ENCODE measurements at places on chromosomes 2 and 18. TPM values are rescaled to one million over a fixed set of nuclear protein-coding genes. Genes with fewer than 3 reads are reported as not detected.

The ATAD2B gene
- total RNA-seq = 10.9 TPM

The VWA3B gene
- not detected for total RNA-seq

The CNPPD1 gene
- total RNA-seq = 38.7 TPM

The IRS1 gene
- 2.6 TPM for total RNA-seq

The POTEC gene
- not detected for total RNA-seq

The SERPINB3 gene
- total RNA-seq = not detected

The CYRIA gene
- 2.8 TPM for total RNA-seq

- peak within 1 kb of the TSS; percentile 85 for H3K4me3 ChIP-seq
- peaks cover 54% of the 10 kb centered on the region for H3K4me1 ChIP-seq
- no peaks in the 10 kb centered on the region for H3K27me3 ChIP-seq
- peaks cover 25% of the 10 kb centered on the region for H3K36me3 ChIP-seq
- DNase-seq = peak; percentile 87
Measured at GRCh38 chr2:162318328-162319180, at the start of gene IFIH1. IFIH1 (minus strand) TSS chr2:162318684; CDS start chr2:162318307, 377 bp downstream.

- no peak overlapping the region for H3K4me3 ChIP-seq
- no peaks in the 10 kb centered on the region for H3K4me1 ChIP-seq
- no peaks in the 10 kb centered on the region for H3K36me3 ChIP-seq
- no peaks in the 10 kb centered on the region for H3K27me3 ChIP-seq
- no peak overlapping the region for H3K27ac ChIP-seq
- no peak for DNase-seq
Measured at GRCh38 chr2:174914853-174915760, 90.1 kb downstream of the CHN1 start.

- no peaks in the 10 kb centered on the region for H3K36me3 ChIP-seq
- no peak overlapping the region for H3K27ac ChIP-seq
- DNase-seq = no peak
- no peak overlapping the region for H3K4me3 ChIP-seq
Measured at GRCh38 chr2:98917031-98917471, 19.0 kb downstream of the CRACDL start.

DNA sequence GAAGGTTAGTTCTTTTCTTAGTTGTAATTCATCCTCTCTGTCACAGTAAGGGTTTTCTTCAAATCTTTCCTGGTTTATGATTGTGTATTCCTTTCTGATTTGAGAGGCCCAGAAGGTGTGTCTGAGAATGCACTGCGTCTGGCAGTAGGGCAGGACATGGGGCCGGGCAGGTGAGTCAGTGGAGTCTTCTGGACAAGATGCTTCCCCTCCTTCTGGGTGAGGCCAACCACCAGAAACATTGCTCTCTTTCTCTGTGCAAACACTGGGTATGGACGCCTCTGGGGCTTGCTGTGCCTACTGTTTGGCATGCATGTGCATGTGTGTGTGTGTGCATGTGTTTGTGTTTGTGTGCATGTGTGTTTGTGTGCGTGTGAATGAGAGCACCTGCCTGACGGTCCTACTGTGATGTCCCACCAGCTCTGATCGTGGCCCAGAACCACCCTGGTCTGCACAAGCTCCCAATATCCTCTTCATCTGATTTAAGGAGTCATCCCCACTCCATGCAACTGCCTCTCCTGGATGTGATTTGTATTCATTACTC lies 93.2 kb upstream of the DLX2 start:
- no peak for DNase-seq
- no peak overlapping the region for H3K4me3 ChIP-seq
- no peak overlapping the region for H3K27ac ChIP-seq
- H3K4me1 ChIP-seq = peaks cover 13% of the 10 kb centered on the region
- H3K27me3 ChIP-seq = peaks cover 34% of the 10 kb centered on the region

DNA sequence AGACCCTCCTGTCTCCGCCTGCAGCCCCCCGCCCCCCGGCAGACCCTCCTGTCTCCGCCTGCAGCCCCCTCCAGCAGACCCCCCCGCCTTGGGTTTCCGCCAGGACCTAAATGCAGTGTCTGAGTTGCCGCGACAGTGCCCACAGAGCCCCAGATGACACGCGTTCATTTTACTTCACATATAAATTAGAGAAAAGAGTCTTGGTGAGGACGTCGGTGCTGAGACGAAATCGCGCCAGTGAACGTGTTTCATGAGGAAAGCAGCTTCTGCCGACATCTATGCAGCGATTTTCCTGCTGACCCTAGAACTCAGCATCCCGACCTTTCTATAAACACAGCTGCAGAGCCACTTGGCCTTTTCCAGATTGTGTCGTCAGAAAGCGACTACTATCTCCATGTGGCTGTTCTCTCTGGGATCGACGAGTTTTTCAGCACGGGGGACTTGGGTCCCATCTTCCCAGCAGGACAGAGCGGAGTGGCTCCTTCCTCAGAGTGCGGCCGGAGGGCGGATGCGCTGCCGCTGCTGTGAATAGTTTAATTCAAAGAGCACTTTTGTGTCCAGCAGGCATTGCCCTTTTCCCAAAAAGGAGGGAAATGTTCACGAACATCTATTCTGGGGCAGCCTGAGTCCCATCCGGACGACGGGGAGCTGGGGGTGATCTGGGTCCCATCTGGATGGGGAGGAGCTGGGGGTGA lies 136.7 kb downstream of the NFATC1 start:
- no peak for DNase-seq
- no peaks in the 10 kb centered on the region for H3K27me3 ChIP-seq
- peaks cover 23% of the 10 kb centered on the region for H3K36me3 ChIP-seq
- H3K27ac ChIP-seq = no peak overlapping the region
- no peak overlapping the region for H3K4me3 ChIP-seq

DNA sequence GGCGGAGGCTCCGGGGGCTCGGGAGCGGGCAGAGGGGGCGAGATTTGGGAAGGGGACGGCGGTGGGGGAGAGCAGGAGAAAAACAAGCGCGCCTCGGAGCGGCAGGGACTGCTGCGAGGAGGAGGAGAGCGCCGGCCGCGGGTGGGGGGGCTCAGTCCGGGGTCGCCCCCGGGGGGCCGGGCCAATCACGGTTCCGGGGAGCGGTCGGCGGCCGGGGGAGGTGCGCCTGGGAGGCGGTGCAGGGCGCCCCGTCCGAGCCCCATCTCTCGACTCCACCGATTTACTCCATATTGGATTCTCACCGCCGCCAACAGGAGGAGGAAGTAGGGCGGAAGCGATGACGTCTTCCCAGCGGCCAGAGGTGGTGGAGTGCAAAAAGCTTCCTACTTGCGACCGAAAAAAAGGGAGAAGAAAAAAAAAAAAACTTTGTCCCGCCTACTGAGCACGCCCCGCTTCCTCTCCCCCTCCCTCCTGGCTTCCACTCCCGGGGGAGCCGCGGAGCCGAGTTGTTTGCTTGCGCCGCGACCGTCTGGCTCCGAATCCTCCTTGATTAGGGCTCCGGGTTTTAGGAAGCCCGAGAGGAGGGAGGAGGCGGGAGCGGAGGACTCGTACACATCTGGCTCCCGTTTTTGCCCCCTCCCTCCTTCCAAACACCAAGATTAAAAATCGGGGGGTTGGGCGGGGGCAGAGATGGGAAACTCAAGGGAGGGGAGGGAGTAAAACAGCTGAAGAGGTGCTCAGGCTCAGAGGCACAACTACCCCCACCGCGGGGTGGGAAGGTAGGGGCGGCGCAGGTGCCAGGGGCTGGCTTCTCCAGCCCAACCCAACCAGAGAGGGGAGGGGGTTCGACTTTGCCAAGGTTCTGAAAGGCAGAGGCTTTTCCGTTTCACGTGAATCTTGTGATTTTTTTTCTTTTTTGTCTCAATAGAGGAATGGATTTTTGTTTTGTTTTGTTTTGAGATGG lies at the start of gene SPRED2:
Gene SPRED2 (minus strand): TSS at position 373 of the 964 bp plus-strand sequence. CDS start 612 bp downstream, outside the sequence.
- peak within 1 kb of the TSS; percentile 85 for H3K4me3 ChIP-seq
- H3K27me3 ChIP-seq = peaks cover 23% of the 10 kb centered on the region
- peaks cover 16% of the 10 kb centered on the region for H3K4me1 ChIP-seq
- DNase-seq = peak; percentile 87

- H3K4me1 ChIP-seq = peaks cover 29% of the 10 kb centered on the region
- DNase-seq = no peak
- H3K4me3 ChIP-seq = no peak overlapping the region
Measured at GRCh38 chr2:2649109-2650072, 318.3 kb upstream of the MYT1L start.

DNA sequence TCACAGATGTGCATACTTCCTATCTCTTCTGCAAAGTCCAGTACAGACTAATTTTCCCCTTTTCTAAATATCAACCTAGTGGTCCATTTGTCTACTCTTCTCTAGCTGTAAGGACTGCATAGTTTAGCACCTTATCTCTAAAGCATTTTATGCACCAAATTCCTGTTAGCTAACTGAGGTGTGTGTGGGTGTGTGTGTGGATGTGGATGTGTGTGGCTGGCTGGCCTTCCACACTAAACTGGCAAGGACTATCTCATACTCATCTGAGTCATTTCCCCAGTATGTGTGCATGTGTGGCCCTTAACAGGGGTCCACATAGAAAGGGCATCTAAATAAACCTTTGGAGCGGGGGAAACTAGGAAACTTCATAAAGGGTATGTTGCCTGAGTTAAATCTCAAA lies 139.6 kb downstream of the TTC32 start:
- H3K4me1 ChIP-seq = no peaks in the 10 kb centered on the region
- DNase-seq = no peak
- no peak overlapping the region for H3K4me3 ChIP-seq
- H3K36me3 ChIP-seq = no peaks in the 10 kb centered on the region
- H3K27ac ChIP-seq = no peak overlapping the region

- no peak overlapping the region for H3K4me3 ChIP-seq
- H3K27ac ChIP-seq = no peak overlapping the region
- no peaks in the 10 kb centered on the region for H3K4me1 ChIP-seq
- H3K27me3 ChIP-seq = no peaks in the 10 kb centered on the region
Measured at GRCh38 chr18:35464831-35465279, 32.9 kb downstream of the INO80C start.

GRCh38 chr2:237291138-237291792 lies 122.7 kb downstream of the COL6A3 start:
- peak overlapping the region; percentile 79 for H3K27ac ChIP-seq
- no peaks in the 10 kb centered on the region for H3K36me3 ChIP-seq
- DNase-seq = peak; percentile 74

DNA sequence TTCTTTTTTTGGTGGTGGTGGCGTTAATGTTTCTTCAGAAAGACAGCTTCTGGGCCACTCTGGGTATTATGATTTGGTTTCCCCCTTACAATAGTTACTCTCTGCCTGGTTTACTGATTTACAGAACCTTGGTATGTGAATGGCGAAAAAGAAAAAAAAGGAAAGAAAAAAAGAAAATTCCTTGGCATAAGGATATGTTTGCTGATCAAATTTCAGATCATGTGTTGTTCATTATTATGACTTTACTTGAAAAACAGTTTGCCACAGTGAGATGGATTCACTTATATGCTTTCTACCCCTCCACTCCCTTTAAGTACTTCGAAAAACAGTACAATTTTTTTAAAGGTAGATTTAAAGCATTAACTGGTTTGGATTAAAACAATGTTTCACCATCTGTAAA lies 21.0 kb downstream of the BCL11A start:
- H3K4me1 ChIP-seq = peaks cover 22% of the 10 kb centered on the region
- H3K36me3 ChIP-seq = no peaks in the 10 kb centered on the region
- H3K27ac ChIP-seq = no peak overlapping the region
- peaks cover 34% of the 10 kb centered on the region for H3K27me3 ChIP-seq
- no peak for DNase-seq

DNA sequence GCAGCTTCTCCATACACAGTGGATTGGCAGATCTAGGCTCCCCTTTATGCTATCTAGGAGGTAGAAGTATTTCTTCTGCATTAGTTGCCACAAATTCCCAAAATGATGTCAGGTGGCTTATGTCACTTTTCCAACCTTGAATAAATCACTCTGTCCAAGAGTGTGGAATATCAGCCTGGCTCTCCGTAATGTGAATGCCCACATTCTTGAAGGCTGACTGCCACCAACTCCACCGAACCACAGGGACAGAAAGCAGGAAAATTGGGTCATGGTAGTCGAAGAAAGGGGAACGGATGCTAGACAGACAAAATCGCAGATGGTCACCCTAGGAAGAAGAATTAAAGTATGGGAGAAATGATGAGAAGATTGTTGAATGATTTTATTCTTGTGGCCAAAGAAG lies 624.9 kb upstream of the CDH2 start:
- H3K27me3 ChIP-seq = no peaks in the 10 kb centered on the region
- no peaks in the 10 kb centered on the region for H3K36me3 ChIP-seq
- no peak for DNase-seq
- no peaks in the 10 kb centered on the region for H3K4me1 ChIP-seq
